ENCODE measurements at places on chromosomes 7 and 10. TPM values are rescaled to one million over a fixed set of nuclear protein-coding genes. Genes with fewer than 3 reads are reported as not detected.

- no peaks in the 10 kb centered on the region for H3K4me1 ChIP-seq
- H3K4me3 ChIP-seq = no peak overlapping the region
- no peak for DNase-seq
- H3K27ac ChIP-seq = no peak overlapping the region
- no peaks in the 10 kb centered on the region for H3K27me3 ChIP-seq
- H3K36me3 ChIP-seq = peaks cover 5% of the 10 kb centered on the region
Observed at GRCh38 chr7:134034652-134035051, 92.5 kb upstream of the LRGUK start.

DNA sequence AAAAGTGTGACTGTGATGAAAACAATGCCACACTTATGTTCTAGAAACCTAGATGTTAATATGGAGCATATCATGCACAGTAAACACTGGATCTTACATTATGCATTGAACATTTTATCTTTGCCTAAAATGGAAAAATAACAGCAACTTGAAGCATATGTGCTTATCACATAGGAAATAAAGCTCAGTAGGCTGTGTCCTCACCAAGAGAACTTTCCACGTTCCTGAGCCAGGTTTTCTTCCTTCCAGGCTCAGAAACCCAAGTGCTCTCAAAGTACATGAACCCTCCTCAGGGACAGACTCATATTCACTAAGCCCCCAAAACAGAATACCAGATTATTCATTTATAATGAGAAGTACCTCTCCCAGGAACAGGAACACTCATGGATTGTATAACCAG is 79.4 kb upstream of the PRKAR2B start:
- DNase-seq = no peak
- H3K4me3 ChIP-seq = no peak overlapping the region
- peak overlapping the region; percentile 47 for H3K27ac ChIP-seq
- H3K36me3 ChIP-seq = no peaks in the 10 kb centered on the region

- H3K36me3 ChIP-seq = peaks cover 5% of the 10 kb centered on the region
- peaks cover 59% of the 10 kb centered on the region for H3K4me1 ChIP-seq
Observed at GRCh38 chr10:78470267-78471103, 436.8 kb downstream of the RPS24 start.

DNA sequence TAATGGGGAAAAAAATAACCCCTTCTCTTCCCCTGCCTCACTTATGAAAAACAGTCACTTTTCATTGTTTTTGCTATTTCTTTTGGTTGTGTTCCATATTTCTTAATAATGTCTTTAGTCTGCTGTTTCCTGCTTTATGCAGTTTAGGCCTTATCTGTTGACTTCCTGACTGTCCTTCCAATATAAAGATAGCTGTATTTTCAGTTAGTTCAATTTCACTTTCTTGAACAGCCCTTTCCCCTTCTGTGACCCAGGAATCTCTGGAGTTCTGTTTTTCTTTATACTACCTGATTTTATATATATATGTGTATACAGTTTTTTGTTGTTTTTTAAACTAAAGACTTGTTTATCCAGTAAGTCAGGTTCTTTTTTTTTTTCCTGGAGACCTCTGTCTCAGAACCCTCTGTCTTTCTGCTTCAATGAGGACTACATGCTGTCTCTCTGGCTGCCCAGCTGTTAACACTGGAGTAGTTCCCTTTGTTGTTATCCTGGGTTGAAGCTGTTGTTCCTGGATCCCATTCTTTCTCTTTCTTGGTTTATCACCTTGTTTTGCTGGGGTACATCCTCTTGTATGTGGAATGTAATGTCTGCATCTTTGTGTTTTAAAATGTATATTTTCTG is 87.2 kb downstream of the GSDME start:
- DNase-seq = no peak
- H3K27ac ChIP-seq = no peak overlapping the region
- H3K27me3 ChIP-seq = no peaks in the 10 kb centered on the region
- H3K36me3 ChIP-seq = peaks cover 5% of the 10 kb centered on the region
- peaks cover 15% of the 10 kb centered on the region for H3K4me1 ChIP-seq

The SP4 gene
- total RNA-seq = 7.7 TPM

DNA sequence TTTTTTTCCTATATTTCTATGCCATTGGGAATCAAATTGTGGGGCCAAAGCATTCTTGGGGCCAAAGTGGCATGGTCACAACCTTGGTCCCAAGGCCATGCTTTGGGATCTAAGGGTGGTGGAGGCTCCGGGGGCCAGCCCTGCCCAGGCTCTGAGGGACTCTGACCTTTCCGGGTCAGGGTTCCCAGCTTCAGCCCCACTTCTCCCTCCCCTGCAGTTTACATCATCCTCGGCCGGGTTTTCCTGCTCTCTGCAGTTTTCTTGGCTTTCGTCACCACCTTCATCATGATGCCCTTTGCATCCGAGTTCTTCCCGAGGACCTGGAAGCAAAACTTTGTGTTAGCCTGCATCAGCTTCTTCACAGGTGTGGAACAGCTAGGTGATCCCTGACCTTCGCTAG is 8.5 kb downstream of the TMEM225B start:
- no peak overlapping the region for H3K27ac ChIP-seq
- no peaks in the 10 kb centered on the region for H3K4me1 ChIP-seq
- peaks cover 11% of the 10 kb centered on the region for H3K27me3 ChIP-seq
- H3K4me3 ChIP-seq = no peak overlapping the region

The ZNF248 gene
- 16.3 TPM for total RNA-seq

The CD36 gene
- 0.44 TPM for total RNA-seq

The OPN4 gene
- not detected for total RNA-seq

DNA sequence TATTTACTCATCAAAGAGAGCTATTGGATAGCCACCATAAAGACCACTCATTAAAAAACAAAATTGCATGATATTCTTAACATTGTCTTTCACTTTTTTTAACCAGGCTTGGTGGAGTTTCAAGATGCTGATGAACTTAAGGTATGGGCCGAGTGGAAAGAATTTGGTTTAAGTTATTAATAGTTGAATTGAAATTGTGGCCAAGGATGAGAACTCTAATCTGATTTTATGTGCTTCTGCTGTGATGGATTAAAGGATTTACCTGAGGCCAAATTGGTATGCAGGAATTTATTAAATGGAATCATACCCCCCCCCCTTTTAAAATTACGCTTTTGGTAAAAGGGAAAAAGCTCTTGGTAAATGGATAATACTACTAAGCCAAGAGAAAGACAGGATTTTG is 33.8 kb upstream of the TOMM7 start:
- no peaks in the 10 kb centered on the region for H3K27me3 ChIP-seq
- H3K4me1 ChIP-seq = peaks cover 12% of the 10 kb centered on the region
- DNase-seq = no peak
- H3K4me3 ChIP-seq = no peak overlapping the region

DNA sequence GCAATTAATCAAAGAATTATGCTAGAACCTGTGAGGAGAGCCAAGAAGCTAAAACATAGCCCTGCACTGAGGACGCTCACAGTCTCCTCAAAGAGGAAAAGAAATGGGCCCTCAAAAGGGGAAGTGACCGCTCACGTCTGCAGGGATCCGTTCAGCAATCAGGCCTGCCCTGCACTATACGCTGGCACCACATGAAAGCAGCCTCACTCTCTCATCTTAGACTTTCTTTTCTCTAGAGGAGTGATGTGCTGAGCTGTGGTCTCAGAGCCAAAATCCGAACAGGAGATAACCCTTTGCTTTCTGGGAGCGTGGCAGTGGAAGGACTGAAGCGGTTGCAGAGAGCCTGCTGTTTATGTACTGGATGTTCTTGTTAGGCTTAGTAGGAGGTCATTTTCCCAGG is 6.3 kb upstream of the IL2RA start:
- H3K27ac ChIP-seq = no peak overlapping the region
- no peak overlapping the region for H3K4me3 ChIP-seq
- no peak for DNase-seq
- peaks cover 26% of the 10 kb centered on the region for H3K27me3 ChIP-seq

The INSYN2A gene
- 0.09 TPM for total RNA-seq

The GARIN1A gene
- 4.1 TPM for total RNA-seq

DNA sequence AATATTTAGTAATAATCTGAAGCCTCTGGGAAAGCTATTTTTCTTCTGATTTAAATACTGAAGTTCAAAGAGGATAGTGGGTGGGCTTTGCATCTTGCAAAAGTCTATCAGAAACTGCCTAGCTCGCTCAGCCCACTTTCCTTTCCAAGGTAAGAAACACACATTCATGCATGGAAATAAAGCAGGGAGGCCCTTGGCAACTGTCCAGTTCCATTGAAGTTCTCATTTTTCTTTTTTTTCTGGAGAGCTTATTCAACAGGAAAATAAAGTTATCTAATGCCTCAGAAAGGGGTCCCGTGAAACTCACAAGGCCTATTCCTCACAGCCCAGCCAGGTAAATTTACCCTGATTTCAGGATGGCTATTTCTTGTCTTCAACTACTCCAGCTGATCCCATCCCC is 654.9 kb downstream of the KCNMA1 start:
- peaks cover 12% of the 10 kb centered on the region for H3K27me3 ChIP-seq
- H3K4me3 ChIP-seq = no peak overlapping the region
- H3K36me3 ChIP-seq = no peaks in the 10 kb centered on the region
- peaks cover 27% of the 10 kb centered on the region for H3K4me1 ChIP-seq

Measured in mesothelial cell of epicardium (in vitro differentiated cells).